Hematopoietic multipotent progenitor cell treated with erythropoietin and hydrocortisone succinate and interleukin-3 and kit ligand, for 15 days (in vitro differentiated cells): ENCODE measurements at places on chromosomes 7 and 10.
A peak's percentile ranks its signal among the peaks of the same experiment; 100 is the strongest.

- DNase-seq: no peak
Measured at GRCh38 chr7:32564542-32564941, 69.3 kb downstream of the AVL9 start.

- DNase-seq: no peak
Measured at GRCh38 chr7:92665926-92666325, 75.7 kb upstream of the FAM133B start.

DNA sequence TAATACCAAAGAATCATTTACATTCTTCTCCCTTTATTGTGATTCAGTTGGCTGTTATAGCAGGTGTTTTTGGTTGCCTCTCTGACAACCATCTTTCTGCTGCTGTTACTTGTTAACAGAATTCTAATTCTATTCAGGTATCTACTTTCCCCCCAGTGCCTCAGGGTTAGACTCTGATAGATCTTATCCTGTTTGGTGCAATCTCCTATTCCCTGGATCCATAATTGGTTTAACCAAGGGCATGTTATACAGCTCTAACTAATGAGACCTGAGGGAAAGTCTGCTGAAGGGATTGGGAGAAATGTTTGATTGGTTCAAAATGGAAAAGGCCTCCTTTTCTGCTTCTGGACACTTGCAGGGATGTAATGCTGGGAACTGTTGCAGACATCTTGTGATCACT is 161.5 kb downstream of the GPR158 start:
- no peak for DNase-seq

DNA sequence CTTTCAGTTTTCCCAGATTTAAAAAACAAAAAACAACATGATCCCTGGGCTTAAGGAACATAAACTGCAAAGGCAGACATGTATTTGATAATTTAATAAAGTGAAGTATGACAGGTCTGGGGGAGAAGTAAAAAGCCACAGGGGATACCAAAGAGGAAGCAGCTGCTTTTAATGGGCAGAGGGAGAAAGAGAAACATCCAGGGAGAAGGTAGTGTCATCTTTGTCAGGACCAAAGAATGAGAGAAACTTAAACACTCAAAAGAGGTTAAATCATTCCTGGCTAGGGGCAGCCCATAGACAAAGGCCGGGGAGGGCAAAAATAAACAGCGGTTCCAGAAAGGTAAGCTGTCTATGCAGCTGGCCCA is 94.5 kb downstream of the GRB10 start:
- no peak for DNase-seq

- DNase-seq: no peak
Measured at GRCh38 chr10:6738112-6738768, 158.2 kb upstream of the PRKCQ start.

GRCh38 chr10:97207131-97207530 is 21.4 kb upstream of the SLIT1 start:
- DNase-seq: no peak

DNA sequence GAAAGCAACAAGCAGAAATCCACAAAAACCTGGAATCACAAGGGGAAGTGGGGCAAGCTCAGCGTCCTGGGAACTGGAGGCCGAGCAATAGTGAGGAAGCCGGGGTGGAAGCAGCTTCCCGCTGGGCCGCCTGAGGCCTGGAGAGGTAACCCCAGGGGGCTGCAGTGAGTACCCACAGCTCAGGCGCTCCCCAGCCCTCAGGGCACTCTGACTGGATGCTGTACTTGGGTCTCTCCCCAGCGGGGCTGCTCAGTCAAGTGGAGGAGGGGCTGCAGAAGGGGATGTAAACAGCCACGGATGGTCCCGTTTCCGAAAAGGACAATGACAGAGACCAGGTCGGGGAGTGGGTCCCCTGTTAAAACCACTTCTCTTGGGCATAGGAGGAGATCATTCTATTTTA is 50.3 kb downstream of the SLIT1 start:
- no peak for DNase-seq

DNA sequence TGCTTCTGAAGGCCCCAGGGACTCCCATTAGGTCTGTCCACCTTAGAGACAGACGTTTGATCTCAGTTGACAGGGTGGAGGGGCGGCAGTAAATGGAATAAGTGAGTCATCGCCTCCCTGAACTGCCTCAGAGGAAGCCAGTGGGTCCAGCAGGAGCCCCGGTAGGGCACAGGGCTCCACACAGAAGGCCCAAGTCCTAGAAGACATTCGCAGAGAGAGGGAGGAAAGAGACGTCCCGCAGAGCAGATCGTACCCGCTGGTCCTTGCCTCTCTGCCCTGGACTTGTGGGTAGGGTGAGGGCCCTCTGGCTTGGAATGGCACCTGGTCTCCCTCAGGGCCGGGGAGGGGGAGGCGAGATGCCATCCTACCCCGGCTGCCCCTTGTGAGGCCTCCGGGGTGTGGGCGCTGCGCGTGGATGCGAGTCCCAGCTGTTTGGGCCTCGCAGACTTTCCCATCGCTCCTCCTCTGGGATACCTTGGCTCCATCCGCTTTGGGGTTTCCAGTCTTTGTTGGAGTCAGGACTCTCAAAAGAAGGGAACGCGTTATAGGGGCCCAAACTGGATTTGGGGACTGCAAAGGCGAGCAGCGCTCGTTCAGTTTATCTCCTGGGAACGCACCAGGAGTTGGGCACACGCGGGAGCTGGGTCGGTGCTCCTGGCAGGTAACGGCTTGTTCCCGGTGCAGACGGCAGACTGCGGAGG is 5.1 kb downstream of the TLX1 start:
- DNase-seq: no peak

GRCh38 chr10:12042409-12042796 is 206 bp downstream of the UPF2 start:
- no peak for DNase-seq

DNA sequence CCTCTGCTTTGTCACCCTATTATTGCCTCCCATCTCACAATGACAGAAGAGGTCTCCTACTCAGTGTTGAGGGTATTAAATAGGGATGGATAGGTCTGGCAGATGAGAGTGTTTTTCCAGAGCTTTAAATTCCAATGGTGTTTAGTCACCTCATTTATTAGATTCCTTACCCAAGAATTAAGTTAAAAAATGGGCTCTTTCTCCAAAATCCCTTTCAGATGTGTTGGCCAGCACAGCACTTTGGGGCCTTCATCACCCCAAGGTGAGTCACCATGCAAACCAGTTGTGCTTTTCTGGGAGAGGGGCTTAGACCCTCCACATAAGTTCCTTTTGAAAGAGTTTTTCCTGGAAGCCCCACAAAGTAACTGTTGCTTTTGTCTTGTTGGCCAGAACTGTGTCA is 78.4 kb downstream of the CYP26A1 start:
- DNase-seq: no peak

DNA sequence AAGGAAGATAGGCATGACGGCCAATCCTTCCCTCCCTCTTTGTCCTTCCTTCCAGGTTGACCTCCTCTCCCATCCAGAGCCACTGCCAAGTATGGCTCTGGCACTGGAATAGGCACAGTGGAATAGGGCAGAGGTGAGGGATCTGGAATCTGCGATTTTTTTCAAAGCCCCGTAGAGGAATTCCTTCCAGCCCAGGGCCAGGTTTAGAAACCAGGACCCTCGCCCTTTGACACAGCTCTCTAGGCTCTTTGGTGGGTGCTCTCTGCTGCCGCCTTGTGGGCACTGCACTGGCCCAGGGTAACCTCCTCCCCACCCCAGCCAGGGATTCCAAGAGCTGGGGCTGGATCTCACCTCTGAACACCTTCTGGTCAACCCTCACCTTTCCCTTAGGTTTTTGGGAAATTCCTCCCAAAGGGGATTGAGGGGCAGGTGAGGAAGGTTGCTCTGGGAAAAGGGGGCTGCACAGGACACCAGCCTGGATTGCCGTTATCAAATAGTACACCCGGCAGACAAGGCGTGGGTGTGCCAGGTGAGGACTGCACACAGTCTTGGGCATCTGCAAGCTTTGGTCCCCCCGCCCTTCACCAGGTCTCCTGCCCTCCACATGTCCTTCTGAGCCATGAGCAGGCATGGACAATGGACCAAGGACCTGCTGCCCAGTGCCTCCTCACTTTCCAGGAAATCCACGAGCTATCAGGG is 22.8 kb downstream of the C10orf105 start:
- peak; percentile 76 for DNase-seq

DNA sequence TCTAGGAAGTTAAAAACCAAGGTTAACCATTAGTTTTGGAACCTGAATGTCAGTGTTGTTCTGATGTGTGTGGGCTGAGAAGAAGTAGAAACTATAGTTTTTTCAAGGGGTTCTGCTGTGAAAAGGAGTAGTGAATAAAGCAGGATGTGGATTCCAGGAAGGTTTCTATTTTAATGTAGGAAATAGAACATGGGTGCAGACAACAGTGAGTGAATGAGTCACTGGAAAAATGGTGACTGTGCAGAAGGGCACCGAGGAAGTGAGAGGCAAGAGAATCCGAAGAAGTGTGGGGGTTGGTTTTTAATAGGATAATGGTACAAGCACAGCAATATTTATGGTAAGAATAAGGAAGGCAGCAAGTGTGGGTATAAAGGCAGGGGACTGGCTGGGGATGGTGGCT is 120.4 kb downstream of the ARHGAP21 start:
- no peak for DNase-seq

DNA sequence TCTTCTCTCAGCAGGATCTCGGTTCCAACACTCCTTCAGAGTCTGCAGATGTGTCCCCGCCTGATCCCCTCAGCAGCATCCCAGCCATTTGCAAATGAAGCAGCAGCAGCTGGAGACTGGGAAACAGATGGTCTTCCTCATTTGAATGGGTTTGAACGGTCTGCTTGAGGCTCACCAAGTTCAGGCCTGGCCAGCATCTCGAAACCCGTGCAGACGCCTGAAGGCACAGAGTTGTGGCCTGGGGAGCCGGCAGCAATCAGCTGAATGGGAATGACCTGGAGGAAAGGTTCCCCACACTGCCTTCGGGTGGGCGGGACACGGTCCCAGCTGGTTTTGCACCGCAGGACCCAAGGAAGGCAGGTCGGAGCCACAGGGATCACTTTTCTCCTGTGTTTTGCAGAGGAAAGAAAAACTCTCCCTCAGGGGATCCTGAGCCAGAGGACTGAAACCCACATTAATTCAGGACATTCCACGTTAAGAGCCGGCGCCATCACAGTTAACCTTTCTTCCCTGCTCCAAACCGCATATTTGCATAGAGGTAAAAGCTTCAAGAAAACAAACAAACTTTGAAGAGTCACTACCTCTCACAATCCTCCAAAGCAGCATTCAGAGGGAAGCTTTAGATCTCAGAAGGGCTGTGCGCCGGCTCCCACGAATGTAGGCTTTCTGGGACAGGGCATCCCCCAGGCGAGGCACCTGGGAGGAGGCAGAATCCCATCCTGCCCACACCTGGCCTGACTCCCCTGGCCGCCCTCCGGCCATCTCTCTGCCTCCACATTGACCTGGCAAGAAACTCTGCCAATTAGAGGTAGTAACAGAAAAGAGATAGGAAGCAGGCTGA is 17.7 kb downstream of the FGFR2 start:
- no peak for DNase-seq

- DNase-seq: no peak
Measured at GRCh38 chr7:85220023-85220422, 33.2 kb upstream of the SEMA3D start.

- no peak for DNase-seq
Measured at GRCh38 chr10:61987537-61987936, 86.0 kb downstream of the ARID5B start.

- DNase-seq: no peak
Measured at GRCh38 chr7:141263508-141263907, 189.6 kb downstream of the TMEM178B start.

- no peak for DNase-seq
Measured at GRCh38 chr10:31709476-31709875, 219.2 kb downstream of the ARHGAP12 start.

DNA sequence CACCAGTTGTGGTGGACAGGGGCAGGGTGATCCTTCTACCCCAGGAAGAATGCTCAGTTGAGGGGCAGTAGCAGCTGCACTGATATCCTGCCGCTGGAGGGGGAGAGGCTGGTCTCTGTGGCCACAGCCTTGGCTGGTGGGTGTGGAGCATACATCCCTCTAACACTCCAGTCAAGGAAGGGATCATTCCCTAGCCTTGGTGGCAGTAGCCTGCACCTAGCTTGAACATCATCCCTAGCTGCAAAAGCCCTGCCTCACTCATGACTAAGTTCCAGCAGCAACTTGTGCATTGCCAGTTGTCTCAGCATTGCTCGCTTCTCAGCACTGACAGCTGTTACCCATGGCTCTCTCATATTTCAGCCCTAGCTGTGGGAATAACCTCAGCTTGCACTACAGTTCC is 688.9 kb upstream of the POT1 start:
- no peak for DNase-seq

- DNase-seq: peak; percentile 34
Measured at GRCh38 chr10:133127291-133128125, 32.5 kb upstream of the KNDC1 start.

DNA sequence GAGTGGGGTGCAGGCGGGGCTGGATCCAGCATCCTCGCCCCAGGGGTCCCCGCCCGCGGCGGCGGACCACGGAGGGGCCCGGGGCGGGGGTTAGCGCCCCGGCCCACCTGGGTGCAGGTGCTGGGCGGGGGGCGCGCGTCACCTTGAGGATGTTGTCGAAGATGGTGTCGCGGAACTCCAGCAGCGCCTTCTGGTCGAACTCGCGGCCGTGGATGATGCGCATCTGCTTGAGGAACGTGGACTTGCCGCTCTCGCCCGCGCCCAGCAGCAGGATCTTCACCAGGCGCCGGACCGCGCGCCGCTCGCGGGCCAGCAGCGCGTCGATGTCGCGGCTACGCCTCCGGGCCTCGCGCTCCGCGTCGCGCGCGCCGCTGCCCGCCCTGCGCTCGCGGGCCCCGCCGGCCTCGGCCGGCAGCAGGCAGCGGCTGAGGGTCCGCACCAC is 376 bp downstream of the GNA12 start:
- peak; percentile 47 for DNase-seq

- no peak for DNase-seq
Measured at GRCh38 chr10:118209215-118209614, 132.9 kb downstream of the FAM204A start.

- DNase-seq: no peak
Measured at GRCh38 chr7:16734148-16734726, 19.3 kb upstream of the TSPAN13 start.

GRCh38 chr10:82738592-82738991 is 863.6 kb downstream of the NRG3 start:
- DNase-seq: no peak

DNA sequence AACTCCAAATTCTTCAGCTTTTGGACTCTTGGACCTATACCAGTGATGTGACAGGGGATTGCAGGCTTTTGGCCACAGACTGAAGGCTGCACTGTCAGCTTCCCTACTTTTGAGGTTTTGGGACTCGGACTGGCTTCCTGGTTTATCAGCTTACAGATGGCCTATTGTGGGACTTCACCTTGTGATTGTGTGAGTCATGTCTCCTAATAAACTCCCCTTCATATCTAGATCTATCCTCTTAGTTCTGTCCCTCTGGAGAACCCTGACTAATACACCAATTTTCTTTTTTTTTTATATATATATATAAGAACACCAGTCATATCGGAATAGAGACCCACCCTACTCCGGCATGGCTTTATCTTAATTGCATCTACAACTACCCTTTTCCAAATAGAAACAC is 166.8 kb downstream of the ETV1 start:
- no peak for DNase-seq

DNA sequence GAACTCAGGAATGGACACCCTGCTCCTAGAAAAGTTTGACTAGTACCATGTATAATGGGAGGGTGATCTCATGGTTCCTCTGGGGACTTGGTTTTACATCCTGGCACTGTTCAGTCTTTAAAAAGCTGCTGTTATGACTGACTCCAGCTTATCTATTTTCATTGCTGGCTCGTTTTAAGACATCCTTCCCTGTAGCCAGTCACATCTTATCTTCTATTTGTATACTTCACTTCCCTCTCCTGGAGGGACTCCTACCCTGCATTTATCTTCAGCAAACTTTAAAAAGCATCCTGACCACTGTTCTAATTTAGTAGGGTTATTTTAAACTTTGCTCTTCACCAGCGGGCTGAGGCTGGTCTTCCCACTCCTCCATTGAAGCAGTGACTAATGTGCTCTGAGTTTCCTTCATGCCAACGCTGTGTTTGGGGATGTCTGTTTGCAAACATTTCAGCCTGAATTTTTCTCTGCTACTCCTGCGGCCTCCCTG is 72.9 kb upstream of the ARMC3 start:
- peak; percentile 5 for DNase-seq
